ENCODE measurements at places on chromosomes 5 and 9. TPM values are rescaled to one million over a fixed set of nuclear protein-coding genes. Genes with fewer than 3 reads are reported as not detected.

- no peak for DNase-seq
These were observed 440.9 kb upstream of the EDIL3 start for GRCh38 chr5:84825606-84826005.

GRCh38 chr5:96572864-96573512 is 89.2 kb upstream of the CAST start:
- DNase-seq = no peak

GRCh38 chr9:113590991-113591898 is 127.7 kb downstream of the RGS3 start:
- peak; percentile 77 for DNase-seq

Gene RXRA
- 37.2 TPM for polyA plus RNA-seq

Gene LURAP1L
- polyA plus RNA-seq = 18.8 TPM
